ENCODE measurements at places on chromosomes 3 and 15. TPM values are rescaled to one million over a fixed set of nuclear protein-coding genes. Genes with fewer than 3 reads are reported as not detected.

ATP13A3 gene
- total RNA-seq: 56.3 TPM

STXBP5L gene
- total RNA-seq: not detected

ABI3BP gene
- 0.17 TPM for total RNA-seq

DNA sequence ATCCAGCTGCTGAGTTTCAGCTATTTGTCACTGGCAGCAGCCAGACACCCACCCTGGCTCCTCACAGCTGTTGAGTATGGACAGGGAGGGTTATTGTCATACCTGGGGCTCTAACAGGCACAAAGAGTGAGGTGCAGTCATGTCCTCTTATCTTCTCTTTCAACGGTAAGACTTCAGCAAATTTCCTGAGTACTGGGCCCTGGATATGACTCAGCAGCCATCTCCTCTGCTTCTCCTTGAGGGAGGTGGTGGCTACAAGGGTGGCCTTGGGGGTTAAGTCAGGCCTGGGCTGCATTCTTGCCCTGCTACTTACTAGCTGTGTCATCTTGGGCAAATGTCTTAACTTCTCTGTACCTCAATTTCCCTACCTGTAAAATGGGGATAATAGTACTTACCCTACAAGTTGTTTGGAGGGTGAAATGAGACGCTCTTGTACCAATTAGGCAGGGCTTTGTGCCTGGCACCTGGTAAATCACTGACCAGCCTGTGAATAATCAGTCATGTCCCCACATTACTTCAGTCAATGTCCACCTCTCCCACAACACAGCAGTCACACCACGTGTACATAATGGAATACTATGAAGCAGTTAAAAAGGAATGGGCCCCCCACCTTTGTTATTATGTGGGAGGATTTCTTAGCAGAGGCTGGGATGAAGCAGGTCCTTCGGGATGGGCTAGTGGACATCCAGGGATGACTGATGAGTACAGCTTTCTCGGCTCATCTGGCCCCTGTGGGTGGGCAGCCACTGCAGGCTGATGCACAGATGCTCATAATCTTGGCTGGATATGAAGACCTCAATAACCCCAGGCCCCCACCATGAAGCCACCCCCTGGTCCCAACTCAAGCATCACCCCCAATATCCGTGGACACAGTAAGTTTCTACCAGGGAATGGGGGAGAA lies 528.8 kb downstream of the SHQ1 start:
- DNase-seq: no peak

DNA sequence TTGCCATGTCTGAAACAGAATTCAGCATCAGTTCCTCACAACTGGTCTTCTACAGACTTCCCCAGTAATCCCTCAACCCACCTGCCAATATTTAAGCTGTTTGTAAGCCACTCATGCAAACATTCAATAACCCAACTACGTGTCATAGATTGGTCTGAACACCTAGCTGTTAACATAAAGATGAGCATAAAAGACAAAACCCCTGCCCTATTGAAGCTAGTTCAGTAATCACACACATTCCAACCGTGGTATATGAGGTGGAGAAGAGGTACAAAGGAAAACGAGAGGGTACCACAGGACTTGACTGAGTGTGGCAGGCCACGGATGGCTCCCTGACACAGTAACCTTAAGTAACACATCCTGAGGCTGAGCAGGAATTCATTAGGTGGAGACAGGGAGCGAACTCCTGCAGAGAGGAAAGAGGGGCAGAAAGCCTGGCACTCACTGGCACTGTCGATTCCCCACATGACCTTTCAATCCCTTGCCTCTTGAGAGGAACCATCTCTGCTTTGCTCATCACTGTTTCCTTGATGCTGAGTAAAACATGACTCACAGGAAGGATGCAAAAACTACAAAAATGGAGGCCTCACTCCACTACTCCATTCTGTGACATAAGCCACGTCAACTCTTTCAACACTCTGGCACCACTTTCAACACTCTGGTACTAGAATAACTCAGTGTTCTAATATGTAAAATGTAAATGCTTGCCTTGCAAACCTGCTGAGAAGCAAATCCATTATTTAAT lies 31.3 kb downstream of the RPN1 start:
- no peak for DNase-seq

DNA sequence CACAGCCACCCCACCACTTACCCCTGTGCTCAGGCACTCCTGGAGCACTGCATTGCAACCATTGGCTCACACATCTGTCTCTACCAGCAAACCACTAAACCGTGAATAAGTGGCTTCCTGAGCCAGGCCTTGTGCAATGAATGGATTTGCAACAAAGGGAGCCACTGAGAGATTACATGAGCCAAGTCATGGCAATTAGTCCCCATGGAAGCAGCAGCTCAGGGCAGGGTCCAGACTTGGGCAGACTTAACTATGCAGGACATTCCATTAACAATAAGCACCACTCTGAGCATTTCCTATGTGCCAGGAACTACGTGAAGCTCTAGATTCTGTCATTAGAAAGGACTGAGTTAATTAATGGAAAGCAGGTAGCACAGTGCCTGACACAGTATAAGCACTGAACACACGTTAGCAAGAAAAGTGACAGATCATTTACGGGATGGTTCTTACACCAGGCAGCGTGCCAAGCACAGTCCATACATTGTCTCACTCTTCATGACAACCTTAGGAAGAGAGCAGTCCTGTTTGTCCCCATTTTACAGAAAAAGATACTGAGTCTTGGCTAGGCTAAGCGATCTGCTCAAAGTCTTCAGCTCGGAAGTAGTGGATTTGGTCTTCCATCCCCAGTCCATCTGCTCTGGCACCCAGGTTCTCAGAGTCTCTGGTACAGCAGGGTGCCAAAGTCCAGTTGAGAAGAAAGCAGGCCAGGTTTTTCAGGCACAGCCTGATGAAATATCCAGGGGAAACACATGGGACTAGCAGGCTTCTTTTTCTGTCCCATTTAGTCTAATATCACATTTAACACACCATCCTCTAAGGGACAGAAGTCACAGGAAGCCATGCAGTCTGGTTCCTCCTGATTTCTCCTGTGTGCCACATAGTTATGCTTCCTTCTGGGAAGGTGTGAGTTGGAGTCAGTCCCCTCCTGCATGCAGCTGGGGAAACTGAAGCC lies 44.1 kb downstream of the LIPC start:
- DNase-seq: no peak

XRN1 gene
- 88.8 TPM for total RNA-seq

MAN2C1 gene
- total RNA-seq: 235 TPM

DUOXA2 gene
- total RNA-seq: not detected

SAMD7 gene
- total RNA-seq: not detected

TRAT1 gene
- 56.0 TPM for total RNA-seq

DNA sequence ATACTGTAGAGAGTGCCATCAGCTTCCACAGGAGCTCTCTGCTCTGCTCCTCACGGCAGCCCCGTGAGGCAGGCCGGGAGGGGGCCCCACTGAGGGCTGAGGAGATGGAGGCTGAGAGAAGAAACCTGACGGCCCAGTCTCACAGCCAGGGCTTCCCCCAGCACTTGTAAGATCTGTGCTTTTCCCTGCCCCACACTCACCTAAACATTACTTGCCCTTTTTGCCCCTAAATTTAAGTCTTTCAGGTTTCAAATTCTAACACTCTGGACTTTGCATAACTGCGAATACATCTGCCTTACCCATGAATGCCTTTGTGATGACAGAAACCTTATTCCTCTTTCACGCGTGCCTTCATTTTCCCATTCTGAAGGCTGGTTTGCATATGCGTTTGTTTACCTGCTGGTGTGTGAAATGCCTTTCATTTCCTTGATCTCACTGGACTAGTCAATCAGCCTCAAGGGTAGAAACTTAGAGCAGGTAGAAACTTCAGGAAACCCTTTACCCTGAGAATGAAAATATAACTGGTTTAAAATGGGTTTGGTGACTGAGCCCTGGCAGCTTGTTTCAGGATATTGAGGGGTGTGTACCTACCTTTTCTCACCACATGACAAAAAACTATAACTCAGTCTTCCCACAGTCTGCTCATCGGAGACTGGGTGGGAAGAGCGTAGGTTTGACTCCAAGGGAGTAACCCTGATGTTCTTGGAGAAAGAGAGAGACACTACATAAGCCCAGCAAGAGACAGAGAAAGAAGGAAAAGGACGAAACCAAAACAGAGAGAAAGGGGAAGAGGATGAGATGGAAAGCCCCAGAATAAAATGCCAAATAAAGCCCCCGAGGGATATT lies 20.1 kb downstream of the SLC12A8 start:
- no peak for DNase-seq

DNA sequence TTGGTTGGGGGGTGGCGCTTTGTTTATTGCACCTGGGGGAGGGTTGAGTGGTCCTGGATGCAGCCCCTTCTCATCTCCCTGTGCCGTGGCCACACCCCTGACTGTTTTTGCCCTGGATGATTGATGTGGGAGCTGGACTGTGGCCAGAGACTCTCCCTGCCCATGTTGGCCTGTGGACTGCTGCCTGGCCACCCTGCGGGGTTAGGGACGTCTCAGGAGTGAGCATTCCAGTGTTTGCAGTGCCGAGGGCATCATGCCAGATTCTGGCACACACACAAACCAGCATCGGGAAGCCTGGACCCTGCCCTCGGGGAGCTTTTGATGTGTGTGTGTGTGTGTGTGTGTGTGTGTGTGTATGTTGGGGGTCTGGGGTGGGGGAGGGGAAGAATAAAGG lies 15.8 kb downstream of the APBA2 start:
- peak; percentile 16 for DNase-seq

DNA sequence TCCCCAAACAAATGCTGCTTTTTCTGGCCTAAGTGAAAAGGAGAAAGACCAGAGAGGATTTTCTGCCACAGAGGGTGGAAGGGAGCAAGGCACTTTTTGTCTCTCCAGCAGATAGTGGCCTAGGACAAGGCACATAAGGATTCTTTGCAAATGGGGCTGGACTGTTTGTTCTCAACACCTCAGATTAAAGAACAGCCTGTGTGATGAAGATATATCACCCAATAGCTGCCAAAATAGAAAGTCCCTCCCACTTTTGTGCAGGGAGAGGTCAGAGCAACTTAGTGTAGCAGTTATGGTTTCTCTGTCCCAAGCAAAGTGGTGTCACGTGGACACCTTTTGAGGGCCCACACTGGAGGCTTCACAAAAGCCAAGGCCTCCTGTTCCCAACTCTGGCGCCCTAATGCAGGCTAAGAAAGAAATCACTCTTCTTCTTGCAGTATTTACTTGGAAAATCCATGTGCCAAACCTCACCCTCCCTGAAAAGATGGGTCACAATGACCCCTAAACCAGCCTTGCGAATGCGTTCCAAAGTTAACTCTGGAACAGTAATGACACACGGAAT lies 84.9 kb downstream of the LRIG1 start:
- DNase-seq: no peak

STRIT1 gene
- total RNA-seq: not detected

- DNase-seq: no peak
Observed at GRCh38 chr3:31384117-31384516, 148.6 kb upstream of the STT3B start.

HYKK gene
- total RNA-seq: 2.4 TPM

GRCh38 chr3:30526031-30526430 lies 80.4 kb upstream of the TGFBR2 start:
- DNase-seq: no peak

DNA sequence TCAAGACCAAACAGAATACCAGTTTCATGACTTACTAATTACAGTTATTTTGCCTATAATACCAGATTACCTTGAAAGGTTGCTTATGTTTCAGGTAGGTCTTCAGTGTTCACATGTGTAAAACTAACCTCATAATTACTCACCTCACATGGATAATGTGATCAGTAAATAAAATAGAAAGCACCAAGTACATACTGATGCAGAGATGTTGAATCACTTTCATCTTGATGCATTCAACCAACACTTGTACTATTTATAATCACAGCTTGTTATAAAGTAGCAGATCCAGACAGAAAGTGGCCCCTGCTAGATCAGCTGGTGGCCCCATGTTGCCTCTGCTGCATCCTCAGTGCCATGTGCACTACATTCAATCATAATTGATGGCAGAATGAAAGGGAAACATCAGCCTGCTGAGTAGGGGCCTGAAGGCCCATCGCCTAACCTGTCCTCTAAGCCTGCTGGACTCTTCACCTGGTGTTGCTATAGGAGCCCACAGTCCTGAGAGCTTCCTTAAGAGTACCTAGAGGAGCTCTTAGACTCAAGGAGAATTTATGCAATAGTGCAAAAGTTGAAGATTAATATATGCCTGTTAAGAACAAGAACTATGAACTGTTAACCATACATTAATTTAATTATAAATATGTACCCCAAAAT lies 154.3 kb downstream of the PLCL2 start:
- DNase-seq: no peak

- DNase-seq: no peak
Observed at GRCh38 chr3:195911041-195911945, 2.9 kb upstream of the TNK2 start.

ERC2 gene
- total RNA-seq: not detected

DNA sequence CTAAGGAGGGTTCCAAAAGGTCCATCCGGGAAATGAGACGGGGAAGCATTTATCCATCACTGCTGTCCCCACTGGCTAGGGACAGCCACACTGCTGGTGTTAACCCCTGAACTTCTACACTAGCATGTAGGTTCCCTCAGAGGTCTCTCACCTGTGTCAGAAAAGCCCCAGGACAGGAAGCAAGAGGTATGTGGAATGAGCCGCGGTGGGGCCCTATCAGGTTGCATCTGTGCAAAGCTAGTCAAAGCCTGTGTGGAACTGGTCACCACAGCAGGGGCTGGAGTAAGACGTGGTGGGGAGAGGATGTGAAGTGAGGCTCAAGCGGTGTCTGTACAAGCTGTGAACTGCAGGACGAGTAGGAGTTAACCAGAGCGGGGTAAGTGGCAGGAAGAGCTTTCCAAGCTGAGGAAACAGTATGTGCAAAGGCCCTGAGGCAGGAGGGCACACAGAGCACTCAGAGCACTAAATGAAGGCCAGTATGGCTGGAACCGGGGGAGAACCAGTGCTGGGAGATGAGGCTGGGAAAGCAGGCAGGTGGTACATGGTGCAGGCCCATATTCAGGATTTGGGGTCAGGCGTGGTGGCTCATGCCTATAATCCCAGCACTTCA lies 57.8 kb downstream of the MEGF11 start:
- no peak for DNase-seq

DNA sequence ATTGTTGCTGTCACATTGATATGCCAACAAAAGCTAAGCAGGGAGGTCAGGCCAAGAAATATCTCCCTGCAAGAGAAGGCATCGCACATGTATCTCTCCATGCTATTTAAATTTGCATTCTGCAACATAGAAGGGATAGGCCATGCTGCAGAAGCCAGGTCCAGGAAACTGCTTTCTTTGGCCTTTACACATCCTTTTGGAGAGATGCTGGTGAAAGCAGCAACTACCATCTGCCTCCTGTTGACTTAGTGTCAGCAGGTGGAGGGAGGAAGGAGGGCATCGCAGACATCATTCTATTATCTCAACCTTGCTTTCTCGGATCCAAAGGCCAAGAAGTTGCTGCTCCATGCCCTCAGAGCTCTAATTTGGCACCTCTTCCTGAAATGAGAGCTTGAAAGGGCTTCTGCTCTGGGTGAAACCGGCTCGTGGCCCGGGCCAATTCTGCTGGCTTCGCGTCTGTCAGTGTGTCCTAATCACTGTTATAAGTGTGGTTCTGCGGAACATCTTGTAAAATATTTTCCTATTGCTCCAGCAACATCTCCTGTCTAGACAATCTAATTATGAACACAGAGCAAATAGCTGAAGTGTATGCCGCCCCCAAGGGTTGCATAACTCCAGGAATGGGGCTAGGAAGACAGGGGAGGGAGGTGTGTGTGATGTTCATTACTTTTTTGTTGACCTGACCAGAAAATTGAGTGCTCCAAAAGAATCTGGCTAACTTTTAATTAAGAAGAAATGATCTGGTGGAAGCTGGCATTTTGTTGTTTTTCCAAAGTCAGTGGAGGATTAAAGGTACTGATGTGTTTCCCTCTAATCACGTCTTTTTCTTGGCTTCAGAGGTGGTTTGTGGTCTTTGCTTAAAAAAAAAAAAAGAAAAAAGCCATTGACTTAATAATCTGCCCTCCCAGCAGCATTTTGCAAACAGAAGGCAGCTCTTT lies 89.1 kb downstream of the TPRG1 start:
- no peak for DNase-seq

SEMA6D gene
- not detected for total RNA-seq

RTP4 gene
- 17.1 TPM for total RNA-seq
